SJSA1 (cell line): ENCODE measurements at places on chromosomes 4 and X. TPM values are rescaled to one million over a fixed set of nuclear protein-coding genes. Genes with fewer than 3 reads are reported as not detected.

DNA sequence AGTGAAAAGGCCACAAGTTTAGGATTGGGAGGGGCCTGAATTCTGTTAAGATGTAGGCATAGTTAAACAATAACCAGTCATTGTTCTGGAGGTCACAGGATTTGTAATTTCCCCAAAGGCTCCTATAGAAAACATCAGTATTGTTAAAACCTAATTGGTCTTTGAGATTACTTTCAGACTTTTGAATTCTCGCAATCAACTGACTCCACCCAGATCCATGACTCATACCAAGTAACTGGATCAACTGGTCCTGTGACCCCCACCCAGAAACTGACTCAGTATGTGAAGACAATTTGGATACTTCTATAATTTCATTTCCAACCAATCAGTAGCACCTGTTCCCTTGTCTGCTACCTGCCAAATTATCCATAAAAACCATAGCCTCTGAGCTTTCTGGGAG lies 28.4 kb downstream of the MAGEB16 start:
- no peaks in the 10 kb centered on the region for H3K36me3 ChIP-seq
- no peaks in the 10 kb centered on the region for H3K4me1 ChIP-seq
- H3K27me3 ChIP-seq = no peaks in the 10 kb centered on the region

GRCh38 chr4:73869130-73870055 lies at the start of gene CXCL1:
Gene CXCL1, plus strand, starts transcription at chr4:73869393. Its CDS starts 78 bp downstream, at chr4:73869471.
- DNase-seq = no peak
- no peaks in the 10 kb centered on the region for H3K36me3 ChIP-seq
- H3K4me3 ChIP-seq = peak within 1 kb of the TSS; percentile 39
- H3K27ac ChIP-seq = no peak within 1 kb of the TSS
- peaks cover 14% of the 10 kb centered on the region for H3K4me1 ChIP-seq

The LGI2 gene
- not detected in 2 replicates for total RNA-seq

- H3K27ac ChIP-seq = no peak overlapping the region
- H3K4me3 ChIP-seq = no peak overlapping the region
- no peaks in the 10 kb centered on the region for H3K36me3 ChIP-seq
Measured at GRCh38 chrX:4622486-4623167, 909.2 kb upstream of the PRKX start.

DNA sequence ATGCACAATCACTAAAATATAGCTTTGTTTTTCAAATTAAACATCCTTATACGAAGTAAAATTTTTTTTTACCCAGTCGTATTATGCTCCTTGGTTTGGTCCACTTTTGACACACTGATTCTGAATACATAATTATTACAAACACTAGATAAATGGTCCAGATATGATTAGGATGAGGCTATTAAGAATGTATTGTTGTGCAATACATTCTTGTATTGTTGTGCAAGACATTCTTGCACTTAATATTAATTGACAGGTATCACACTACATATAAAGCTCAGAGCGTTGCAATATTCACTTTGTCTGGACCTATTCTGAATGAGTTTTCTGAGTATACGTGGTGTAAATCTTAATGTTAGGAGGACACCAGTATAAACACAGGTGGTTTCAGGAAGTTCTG lies 464.0 kb downstream of the CFAP47 start:
- no peaks in the 10 kb centered on the region for H3K27me3 ChIP-seq
- no peaks in the 10 kb centered on the region for H3K4me1 ChIP-seq
- no peak overlapping the region for H3K27ac ChIP-seq
- DNase-seq = no peak
- no peaks in the 10 kb centered on the region for H3K36me3 ChIP-seq

The WDR17 gene
- 0.41 and 0.58 TPM in 2 replicates for total RNA-seq

- no peak overlapping the region for H3K27ac ChIP-seq
- no peak overlapping the region for H3K4me3 ChIP-seq
- no peaks in the 10 kb centered on the region for H3K36me3 ChIP-seq
- H3K4me1 ChIP-seq = no peaks in the 10 kb centered on the region
- DNase-seq = no peak
Measured at GRCh38 chrX:24306440-24306839, 7.4 kb downstream of the SUPT20HL2 start.

The GPRASP2 gene
- total RNA-seq = 13.8 and 21.2 TPM in 2 replicates

DNA sequence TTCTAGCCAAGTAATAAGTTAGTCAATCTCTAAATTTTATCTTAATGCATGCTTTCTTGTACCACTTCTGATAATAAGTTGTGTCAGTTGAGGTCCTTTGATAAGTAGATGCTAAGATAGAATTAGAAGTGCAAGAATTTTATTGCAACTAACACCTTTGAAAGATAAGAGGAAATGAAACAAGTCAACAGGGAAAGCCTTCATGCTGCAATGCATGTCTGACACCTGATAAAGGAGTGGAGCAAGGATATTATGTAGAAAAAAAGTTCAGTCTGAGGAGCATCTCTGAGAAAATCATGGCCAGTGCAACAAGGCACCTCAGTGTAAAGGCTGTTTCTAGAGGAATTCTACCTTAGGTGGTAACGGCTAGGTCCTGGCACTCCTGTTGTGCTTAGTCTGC lies 210.7 kb upstream of the PPP1R2C start:
- DNase-seq = no peak
- H3K4me1 ChIP-seq = no peaks in the 10 kb centered on the region; the same call in 1 of the 2 replicates
- H3K27me3 ChIP-seq = no peaks in the 10 kb centered on the region
- no peak overlapping the region for H3K27ac ChIP-seq

DNA sequence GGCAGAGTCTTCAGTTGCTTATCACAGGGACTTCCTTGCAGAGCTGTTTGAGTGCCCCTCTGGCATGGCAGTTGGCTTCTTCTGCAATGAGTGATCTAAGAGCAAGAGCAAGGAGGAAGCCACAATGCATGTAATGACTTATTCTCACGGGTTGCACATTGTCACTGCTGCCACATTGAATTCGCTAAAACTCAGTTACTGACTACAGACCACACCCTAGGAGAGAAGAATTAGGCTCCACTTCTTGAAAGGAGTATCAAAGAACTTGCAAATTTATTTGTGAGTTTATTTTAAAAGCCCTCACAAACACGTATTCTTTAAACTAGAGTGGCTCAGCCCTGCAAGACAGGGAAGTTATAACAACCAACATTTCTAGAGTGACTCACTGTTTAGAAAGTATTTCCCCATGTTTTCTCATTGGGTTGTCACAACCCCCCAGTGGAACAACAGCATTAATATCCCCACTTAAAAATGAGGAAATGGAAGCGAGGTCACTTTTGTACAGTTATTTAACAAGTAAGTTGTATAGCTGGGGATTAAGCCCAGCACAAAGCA lies 32.4 kb upstream of the RBPJ start:
- peak; percentile 81 for DNase-seq
- peaks cover 24% of the 10 kb centered on the region for H3K4me1 ChIP-seq
- H3K4me3 ChIP-seq = no peak overlapping the region
- peak overlapping the region; percentile 90 for H3K27ac ChIP-seq
- no peaks in the 10 kb centered on the region for H3K36me3 ChIP-seq

The RHOXF1 gene
- total RNA-seq = not detected in 2 replicates

DNA sequence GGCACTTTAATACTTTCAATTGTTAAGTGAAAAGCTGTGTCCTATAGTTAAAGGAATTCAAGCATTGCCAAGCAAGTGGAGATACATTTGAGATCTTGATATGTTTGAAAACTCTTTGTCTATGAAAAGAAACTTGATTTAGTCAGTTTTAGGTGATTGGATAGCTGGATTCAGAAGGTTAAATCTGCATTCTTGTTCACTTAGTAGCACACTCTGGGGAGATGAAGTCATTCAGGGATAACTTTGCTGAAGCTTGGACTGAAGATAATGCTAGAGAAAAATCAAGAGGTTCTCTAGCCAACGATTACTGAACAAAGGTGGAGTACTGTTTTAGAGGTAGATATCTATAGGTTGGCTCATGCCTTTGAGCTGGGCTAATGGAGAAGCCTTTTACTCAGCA lies 90.6 kb downstream of the DCAF8L2 start:
- no peak overlapping the region for H3K27ac ChIP-seq
- H3K4me1 ChIP-seq = no peaks in the 10 kb centered on the region
- H3K36me3 ChIP-seq = no peaks in the 10 kb centered on the region

GRCh38 chrX:153726286-153727122 lies 1.8 kb downstream of the ABCD1 start:
- DNase-seq = peak; percentile 52
- H3K27me3 ChIP-seq = no peaks in the 10 kb centered on the region
- H3K27ac ChIP-seq = peak overlapping the region; percentile 69
- peaks cover 35% of the 10 kb centered on the region for H3K4me1 ChIP-seq

GRCh38 chr4:19093951-19094350 lies 1072.4 kb upstream of the LCORL start:
- H3K36me3 ChIP-seq = no peaks in the 10 kb centered on the region
- DNase-seq = no peak
- no peak overlapping the region for H3K27ac ChIP-seq
- no peak overlapping the region for H3K4me3 ChIP-seq
- no peaks in the 10 kb centered on the region for H3K27me3 ChIP-seq
- no peaks in the 10 kb centered on the region for H3K4me1 ChIP-seq

GRCh38 chrX:1466232-1466661 lies 13.5 kb upstream of the ASMTL start:
- H3K4me3 ChIP-seq = no peak overlapping the region
- H3K36me3 ChIP-seq = no peaks in the 10 kb centered on the region
- peaks cover 33% of the 10 kb centered on the region for H3K4me1 ChIP-seq
- no peaks in the 10 kb centered on the region for H3K27me3 ChIP-seq
- peak; percentile 41 for DNase-seq
- H3K27ac ChIP-seq = no peak overlapping the region

The ASB9 gene
- total RNA-seq = 1.4 and 3.4 TPM in 2 replicates

- H3K4me1 ChIP-seq = peaks cover 5% of the 10 kb centered on the region; the same call in 1 of the 2 replicates
- peak; percentile 54 for DNase-seq
- H3K27me3 ChIP-seq = no peaks in the 10 kb centered on the region
- no peaks in the 10 kb centered on the region for H3K36me3 ChIP-seq
Measured at GRCh38 chr4:76087007-76087769, 12.7 kb downstream of the ART3 start.

The TLR1 gene
- total RNA-seq = 0.41 and 1.1 TPM in 2 replicates
